ENCODE measurements at places on chromosomes 3 and 15.

DNA sequence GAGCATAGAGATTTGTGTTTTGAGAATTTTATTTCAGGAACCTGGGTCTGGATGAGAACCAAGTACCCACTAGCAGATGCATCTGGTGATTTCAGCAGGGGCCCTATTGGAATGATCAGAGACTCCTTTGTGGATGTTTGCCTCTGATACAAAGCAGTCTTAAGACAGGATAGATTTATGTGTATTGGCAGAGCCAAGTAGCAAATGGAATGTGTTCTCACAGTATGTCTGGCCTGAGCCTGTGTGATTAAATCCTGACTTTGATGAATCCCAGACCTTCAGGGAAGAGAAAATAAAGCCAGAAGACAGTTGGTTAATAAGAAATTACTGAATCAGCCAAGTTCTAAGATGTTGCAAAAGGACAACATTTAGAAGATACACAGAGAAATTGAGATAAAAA, 755.5 kb upstream of the SEMA6D start:
- DNase-seq: no peak

- peak; percentile 68 for DNase-seq
Measured at GRCh38 chr3:12479919-12480427, 4.3 kb upstream of the TSEN2 start.

DNA sequence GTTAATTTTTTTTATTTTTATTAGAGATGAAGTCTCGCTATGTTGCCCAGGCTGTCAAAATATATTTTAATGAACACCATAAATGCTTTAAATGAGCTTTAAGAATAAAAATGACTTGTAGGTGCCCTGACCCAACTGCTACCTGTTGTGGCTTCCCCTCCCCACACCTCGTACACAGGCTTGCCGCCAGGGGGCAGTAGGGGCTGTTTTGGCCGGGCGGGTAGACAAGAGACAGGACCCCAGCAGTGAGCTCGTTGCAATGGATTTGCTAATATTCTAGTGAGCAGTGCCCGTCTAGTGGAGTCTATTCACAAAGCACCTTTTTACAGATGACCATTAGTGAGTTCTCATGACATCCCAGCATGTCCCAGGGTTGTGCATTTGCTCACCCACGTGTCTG, 418.1 kb downstream of the OCA2 start:
- DNase-seq: no peak

GRCh38 chr3:120394347-120394746, 45.2 kb upstream of the LRRC58 start:
- no peak for DNase-seq

DNA sequence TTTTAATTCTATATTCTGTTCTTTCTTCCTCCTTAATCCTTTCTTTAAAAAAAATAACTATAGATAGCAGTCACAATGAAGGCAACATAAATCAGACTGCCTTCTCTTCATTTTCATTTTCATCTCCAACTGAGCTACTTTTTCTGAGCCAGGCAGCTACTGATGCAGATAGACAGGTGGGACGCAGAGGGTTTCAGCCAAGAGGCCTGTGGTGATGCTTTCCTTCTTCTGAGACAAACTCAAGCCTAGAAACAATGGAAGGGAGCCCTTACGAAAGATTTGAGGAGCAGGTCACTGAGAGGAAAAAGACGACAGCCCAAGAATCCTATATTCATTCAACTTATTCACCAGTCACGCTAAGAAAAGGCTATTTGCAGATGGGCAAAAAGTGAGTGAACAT, 220.0 kb upstream of the MLF1 start:
- no peak for DNase-seq

- no peak for DNase-seq
Measured at GRCh38 chr3:189883113-189883753, 237.5 kb downstream of the P3H2 start.

- DNase-seq: peak; percentile 73
Measured at GRCh38 chr15:101088788-101089578, 162.9 kb downstream of the CHSY1 start.

DNA sequence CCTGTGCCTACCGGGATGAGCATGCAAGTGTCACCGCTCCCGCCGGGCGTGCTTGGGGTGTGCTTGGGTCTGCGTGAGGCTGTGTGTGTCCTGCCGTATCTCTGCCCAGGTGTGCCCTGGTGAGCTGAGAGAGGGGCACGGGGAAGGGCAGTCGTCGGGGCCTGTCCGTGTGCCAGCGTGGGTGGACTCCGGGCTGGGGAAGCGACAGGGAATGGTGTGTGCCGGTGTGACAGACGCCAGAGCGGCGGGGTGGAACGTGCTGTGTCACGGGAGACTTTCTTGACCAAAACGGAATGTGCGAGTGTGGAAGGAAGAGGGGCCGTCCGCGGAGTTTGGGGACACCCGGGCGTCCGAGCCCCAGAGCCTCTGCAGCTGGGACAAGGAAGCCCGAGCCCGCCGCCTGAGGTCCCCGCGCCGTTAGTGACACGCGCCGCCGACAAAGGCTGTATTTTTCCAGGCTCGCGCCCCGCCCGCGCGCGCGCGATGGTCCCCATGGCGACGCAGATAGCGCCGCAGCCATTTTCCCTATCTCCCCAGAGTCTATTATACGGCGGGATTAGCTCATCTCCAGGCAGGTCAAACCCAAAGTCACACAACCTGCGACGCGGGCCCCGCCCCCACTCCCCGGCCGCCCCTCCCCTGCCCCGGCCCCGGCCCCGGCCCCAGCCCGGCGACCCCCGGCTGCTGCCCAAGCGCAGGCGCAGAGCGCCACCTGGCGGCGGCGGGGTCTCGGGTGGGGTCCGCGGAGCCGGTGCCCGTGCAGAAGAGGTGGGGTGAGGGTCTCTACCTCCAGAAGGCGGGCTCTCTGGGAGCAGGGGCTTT, 4.5 kb upstream of the GATA2 start:
- DNase-seq: peak; percentile 55

- no peak for DNase-seq
Measured at GRCh38 chr3:12278566-12278965, 10.3 kb upstream of the PPARG start.

GRCh38 chr3:118809696-118810498, 224.7 kb downstream of the IGSF11 start:
- DNase-seq: no peak

- DNase-seq: no peak
Measured at GRCh38 chr3:120300971-120301370, 15.9 kb upstream of the GPR156 start.

- DNase-seq: no peak
Measured at GRCh38 chr15:80929225-80929624, 60.4 kb downstream of the MESD start.

GRCh38 chr3:106263546-106263945, 394.7 kb upstream of the CBLB start:
- no peak for DNase-seq

DNA sequence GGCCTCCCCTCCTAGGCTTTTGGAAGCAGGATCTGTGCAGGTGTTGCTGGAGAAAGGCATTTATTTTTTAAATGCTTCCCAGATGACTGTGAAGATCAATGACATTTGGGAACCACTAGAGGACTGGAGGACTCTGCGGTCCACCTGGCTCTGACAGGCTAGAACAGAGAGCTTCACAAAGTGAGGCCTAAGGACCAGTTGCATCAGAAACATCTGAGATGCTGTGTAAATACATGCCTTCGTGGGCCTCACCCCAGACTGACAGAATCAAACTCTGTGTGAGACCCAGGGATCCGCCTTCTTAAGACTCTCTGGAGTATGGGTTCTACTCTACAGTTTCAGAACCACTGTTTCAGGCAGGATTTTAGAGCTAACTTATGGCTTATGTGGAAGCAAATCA, 105.0 kb upstream of the ICE2 start:
- DNase-seq: no peak

DNA sequence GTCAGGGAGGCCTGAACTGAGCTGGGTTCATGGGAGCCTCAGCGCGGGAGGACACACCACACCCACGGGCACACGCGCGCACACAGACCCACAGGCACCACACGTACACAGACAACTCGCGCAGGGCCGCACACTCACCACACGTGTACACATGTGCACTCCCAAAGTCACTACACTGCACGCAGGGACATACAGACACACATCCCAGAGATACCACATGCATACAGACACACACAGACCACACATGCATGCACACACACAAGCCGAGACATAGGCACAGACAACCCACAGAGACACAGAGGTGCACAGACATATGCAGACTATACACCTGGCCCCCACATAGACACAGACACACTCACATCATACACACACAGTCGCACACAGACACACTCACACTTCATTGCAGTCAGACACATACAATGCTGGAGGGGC, 1.1 kb upstream of the MGLL start:
- no peak for DNase-seq

- DNase-seq: no peak
Measured at GRCh38 chr15:66957431-66957720, 108.0 kb upstream of the SMAD3 start.

DNA sequence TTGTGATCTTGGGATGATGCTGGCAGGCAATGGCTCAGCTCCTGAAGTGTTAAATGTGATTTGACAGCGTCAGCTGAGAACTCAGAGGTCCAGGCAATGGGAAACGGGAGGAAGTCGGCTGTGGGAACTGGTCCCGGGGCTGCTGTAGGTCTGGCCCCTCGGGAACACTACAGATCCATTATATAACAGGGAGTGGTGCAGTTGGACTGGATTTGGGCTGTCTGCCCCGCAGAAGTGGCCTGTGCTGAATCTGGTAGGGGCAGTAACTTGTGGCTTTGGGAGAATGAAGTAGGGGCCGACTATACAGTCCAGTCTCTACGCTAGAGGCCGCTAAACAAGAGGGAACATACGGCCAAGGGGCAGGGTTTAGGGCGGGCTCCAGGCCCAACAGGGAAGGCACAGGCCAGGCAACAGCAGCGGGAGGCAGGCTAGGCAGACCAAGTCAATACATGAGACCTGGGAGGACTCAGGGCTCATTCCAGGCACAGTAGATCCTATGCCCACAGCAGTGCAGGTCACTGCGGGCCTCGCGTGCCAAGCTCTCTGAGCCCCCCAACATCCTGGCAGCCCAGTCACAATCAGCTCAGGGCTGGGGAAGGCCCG, 20.3 kb upstream of the IL16 start:
- DNase-seq: no peak

DNA sequence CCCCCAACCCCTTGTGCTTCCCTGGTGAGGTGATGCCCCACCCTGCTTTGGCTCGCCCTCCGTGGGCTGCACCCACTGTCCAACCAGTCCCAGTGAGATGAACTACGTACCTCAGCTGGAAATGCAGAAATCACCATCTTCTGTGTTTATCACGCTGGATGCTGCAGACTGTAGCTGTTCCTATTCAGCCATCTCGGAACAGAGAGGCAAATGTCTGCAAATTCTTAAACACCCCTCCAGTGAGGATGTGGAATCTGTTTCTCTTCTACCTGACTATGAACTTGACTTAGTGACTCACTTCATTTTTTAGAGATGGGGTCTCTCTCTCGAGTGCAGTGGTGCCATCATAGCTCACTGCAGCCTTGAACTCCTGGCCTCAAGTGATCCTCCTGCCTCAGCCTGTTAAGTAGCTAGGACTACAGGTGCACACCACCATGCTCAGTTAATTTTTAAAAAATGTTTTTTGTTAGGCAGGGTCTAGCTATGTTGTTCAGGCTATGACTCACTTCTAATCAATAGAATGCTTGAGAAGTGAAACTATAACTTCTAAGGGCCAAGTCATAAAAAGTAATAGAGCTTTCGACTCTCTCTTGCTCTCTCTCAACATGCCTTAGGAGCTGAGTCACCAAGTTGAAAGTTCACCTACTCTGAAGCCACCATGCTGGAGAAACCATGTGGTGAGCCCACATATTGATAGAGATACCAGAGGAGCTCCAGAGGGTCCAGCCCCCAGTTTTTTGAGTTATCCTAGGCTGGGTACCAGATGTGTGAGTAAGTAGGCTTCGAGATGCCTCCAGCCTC, 11.5 kb upstream of the PARP14 start:
- no peak for DNase-seq

DNA sequence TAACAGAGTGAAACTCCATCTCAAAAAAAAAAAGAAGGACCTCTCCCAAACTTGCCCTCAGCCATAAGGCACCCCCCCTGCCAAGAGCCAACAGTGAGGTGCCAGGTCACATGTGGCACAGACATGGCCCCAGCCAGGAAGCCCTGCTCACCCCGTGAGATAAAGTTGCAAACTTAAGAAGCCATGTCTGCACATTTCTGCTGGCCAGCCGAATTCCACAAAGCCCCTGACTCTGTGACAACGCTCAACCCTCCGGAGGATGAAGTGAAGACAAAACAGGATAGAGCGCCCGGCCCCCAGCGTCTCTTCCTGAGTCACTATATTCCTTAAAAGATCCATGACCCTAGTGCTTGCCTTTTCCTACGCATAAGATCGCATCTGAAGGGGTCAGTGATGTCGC, 188.1 kb downstream of the XXYLT1 start:
- DNase-seq: no peak

GRCh38 chr3:152737021-152737908, 97.7 kb upstream of the P2RY1 start:
- DNase-seq: no peak

DNA sequence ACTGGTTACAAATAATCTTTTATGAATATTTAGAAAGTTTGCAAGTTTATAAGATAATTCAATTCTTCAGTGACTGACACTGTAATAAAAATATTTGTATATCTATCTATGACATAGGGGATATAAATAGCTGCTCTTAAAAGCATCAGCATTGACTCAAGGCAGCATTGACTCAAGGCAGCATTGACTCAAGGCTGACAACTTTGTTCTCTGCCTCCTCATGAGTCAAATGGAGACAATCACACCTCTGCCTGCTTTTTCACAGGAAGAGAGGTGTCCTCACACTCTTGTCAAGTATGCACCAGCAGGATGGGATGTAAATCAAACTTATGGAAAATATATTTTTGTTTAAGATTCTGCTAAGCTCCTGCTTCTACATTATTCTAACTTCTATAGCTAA, 1173.1 kb downstream of the NSUN3 start:
- DNase-seq: no peak

- DNase-seq: no peak
Measured at GRCh38 chr3:158769952-158770740, 31.7 kb upstream of the MFSD1 start.

GRCh38 chr15:66310786-66311185, 17.4 kb downstream of the DIS3L start:
- DNase-seq: no peak

DNA sequence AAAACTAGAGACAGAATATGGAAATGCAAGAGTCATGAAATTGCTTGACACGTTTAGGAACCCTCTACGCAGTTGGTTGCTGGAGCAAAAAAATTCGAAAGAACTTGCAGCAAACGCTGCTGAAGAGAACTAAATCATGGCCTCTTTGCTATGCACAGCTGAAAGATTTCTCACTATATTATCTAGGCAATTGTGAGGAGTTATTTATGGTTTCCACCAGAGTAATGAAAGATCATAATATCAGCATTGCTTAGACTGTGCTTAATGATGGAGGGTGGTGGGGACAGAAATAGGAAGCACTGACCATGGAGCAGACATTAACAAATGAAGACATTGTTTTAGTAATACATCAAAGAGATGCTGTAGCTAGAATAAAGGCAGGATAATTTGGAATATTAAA, 593.4 kb upstream of the ZNF717 start:
- no peak for DNase-seq

DNA sequence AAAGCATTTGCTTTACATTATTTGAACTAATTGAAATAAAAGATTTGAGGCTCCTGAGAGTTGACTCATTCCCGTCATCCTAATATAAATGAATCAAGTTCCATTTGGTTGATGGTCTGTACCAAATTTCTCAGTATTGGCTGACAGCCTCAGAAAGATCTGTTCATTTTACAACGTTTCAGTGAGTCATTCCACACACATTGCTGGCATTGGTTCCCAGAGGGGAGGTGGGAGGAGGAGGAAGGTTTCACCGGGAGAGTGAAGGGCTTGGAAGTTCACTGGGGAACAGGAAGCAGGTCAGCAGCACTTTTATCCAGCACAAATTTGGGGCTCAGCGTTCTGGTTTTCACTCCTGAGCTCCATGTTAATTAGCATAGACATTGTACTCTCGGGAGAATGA, 176.7 kb upstream of the CADPS start:
- DNase-seq: no peak

Measured in CD4-positive, alpha-beta T cell treated with Interleukin-21 for 1 hour (primary cell).